CD4-positive, alpha-beta T cell treated with Interleukin-6 at 100 ng/mL for 8 hours (primary cell): ENCODE measurements at places on chromosomes 13 and 19.

DNA sequence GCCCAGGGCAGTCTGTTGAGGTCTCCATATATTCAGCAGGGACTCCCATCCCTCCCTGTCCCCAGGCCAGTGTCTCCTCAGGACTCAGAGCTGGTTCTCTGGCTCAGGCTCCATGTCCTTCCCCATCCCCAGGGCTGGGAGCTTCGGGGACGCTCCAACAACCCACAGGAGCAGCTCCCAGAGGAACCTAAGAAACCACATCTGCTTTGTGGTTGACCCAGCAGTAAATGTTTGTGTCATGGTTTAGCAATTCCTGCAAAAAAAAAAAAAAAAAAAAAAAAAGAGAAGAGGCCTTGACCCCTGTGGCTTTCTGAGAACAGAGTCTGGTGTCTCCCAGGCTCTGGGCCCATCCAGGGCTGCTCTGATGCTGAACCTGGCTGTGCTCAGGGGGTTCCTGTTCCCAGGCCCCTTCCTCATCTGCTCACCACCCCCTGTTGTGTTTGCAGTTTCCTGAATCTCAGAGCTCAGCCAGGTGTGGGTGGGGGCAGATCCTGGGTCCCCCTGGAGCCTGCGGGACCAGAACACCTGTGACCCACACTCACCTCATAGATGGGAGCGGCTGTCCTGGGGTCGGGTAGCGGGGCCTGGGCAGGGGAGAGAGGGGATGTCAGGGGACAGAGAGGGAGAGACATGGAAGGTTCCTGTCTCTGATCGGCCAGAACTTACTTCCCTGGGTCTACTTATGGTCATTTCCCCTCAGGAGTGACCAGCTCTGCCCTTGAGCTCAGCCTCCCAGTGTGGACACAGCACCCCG, 25.2 kb upstream of the CEACAM1 start:
- no peak for DNase-seq

GRCh38 chr13:44622708-44623107, 46.6 kb upstream of the TSC22D1 start:
- DNase-seq = no peak

DNA sequence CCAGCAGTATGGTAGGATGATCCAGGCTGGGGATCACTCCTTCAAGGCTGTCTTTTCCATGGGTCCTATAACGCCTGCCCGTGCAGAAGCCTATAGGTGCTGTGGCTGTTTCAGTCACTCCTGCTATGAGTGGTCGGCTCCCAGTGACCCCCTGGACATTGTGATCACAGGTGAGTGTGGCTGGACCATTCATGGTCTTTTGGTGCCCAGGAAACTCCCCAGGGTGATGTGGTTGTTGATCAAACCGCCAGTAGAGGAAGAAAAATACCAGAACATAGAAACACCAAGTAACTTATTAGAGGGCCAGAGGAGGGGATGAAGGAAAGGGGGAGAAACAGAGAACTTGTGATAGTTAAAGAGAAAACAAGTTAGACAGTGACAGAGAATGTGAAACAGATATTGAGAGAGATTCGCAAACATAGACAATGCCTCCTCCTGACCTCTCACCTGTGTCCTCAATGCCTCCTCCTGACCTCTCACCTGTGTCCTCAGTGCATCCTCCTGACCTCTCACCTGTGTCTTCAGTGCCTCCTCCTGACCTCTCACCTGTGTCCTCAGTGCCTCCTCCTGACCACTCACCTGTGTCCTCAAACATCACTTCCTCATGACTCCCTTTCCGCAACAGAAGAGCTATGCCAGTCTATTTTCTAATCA, 19.4 kb downstream of the LAIR2 start:
- no peak for DNase-seq

- DNase-seq = no peak
These were observed 6.0 kb downstream of the EEF2 start for GRCh38 chr19:3979289-3979673.

DNA sequence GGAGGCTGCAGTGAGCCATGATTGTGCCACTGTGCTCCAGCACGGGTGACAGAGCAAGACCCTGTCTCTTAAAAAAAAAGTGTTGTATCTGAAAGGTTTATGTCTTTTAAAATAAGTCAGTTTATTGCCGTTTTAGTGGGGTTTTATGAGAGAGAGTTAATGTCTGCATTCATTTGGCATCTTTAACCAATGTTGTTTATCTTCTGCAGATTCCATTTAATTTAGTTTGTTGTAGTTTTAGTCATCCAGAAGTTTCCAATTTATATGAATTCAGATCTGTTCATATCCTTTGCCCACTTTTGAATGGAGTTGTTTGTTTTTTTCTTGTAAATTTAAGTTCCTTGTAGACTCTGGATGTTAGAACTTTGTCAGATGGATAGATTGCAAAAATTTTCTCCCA, 36.7 kb upstream of the LPAR6 start:
- DNase-seq = no peak

DNA sequence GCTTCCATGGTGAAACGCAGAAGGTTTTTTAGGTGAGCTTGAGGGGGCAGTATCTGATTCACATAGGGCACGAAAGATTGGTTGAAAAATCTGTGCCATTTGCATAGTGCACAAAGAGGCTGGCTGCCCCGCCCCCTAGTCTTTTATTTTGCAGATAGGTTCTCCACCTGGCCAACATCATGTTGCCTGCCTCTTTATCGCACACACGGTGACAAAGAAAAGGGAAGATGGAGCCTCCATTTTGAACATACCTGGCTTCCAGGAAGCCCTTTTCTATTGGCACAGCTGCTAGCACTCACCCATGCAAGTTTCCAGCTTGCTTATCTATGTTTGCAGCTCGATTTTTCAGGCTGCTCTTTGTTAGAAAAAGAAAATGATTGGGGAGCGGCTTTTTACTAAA, 316.2 kb upstream of the KLHL1 start:
- no peak for DNase-seq

DNA sequence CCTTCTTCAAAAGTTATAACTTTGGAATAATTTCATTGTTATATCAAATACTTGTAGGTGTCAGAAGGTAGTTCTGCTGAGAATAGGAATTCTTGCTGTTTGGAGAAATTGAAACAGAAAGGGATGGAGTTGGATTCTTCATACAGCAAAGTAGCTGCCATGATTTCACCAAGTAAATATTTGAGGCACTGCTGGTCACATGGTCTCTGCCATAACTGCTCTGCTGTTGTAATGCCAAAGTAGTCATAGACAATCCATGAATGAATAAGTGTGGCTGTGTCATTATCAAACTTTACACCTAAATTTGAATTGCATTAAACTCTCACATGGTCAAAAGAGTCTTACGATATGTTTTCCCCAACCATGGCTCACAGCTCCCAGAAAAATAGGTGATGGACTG, 308.6 kb downstream of the GPC6 start:
- no peak for DNase-seq

DNA sequence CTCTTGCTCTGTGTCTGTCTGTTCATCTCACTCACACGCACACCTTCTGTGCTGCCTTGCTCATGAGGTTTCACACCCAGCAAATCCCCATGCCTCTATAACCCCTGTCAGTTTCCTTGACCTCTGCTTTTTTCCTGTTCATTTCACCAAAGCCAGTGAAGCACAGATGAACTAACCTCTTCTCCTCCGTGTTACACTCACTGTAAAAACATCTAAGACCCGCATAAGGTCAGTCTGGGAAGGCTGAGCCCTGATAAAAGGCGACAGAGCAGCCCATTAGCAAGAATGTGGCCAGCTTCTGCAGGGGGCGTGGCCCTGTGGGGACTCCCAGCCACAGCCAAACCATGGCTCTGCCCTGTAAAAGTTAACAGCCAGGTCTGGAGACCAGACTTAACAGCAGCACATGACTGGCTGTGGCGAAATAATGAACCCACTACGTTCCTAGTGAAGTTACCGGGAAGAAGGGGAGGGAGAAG, 42.8 kb upstream of the NPAS1 start:
- no peak for DNase-seq

DNA sequence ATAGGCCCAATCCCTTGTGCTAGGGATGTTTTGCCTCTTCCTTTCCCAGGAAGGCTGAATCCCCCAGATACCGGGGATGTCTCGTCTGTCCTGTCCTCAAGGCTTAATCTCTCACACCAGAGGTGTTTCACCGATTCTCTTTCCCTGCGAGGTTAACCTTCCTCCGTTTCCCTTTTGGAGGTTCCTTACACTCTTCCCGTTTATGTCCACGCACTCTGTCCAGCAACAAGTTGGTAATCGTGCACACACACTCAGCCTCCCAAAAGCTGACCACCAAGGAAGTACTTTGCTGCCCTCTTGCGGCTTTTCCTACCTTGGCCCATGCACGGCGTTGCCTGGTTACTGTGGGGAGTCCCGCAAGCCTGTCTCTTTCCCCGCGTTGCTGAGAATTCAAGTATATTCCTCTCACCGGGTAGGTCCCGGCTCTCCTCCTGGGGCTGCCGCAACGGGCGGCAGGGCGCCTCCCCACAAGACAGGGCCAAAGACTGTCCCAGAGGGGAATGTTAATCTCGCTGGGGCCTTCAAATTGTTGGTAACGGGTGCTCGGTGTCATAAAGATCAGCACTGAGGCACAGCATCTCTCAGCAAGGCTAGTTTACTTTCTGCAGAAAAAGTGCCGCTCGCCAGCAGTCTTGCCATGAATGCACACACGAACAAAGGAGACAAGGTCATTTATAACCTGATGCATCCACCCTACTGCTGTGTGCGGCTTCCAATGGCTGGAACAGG, 36.7 kb upstream of the CD177 start:
- DNase-seq = no peak

DNA sequence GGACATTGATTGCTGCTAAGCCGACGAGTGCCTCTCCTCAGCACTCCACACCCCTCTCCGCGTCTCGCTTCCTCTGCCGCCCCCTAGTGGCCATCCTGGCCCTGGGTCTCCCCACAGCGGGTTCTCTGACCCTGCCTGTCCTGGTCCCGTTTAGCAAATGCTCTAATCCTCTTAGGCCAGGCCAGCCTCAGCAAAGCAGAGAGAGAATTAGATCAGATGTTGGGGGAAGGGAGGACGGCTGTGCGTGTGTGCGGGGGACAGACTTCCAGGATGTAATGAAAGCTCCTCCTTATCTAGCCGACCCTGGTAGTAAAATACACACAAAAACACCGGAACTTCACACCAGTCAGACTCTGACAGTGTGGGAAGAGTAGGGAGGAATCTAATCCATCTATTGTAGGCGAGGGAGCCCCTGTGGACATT, 4.5 kb downstream of the TPRX2 start:
- peak; percentile 72 for DNase-seq

DNA sequence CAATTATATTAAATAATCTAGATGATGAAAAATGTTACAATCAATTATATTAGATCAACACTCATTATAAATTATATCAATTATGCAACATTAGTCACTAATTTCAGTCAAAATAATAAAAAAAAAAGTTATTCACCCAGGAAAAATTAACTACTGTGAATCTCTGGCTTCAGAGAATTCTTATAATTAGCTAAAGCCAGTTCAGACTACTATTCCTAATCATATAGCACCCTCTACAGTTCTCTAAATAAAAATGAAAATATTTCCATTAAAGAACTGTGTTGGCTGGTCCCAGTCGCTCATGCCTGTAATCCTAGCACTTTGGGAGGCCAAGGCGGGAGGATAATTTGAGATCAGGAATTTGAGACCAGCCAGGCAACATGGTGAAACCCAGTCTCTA, 33.0 kb downstream of the XPO4 start:
- DNase-seq = no peak

GRCh38 chr19:13153569-13154240, 3.5 kb downstream of the IER2 start:
- DNase-seq = peak; percentile 14

DNA sequence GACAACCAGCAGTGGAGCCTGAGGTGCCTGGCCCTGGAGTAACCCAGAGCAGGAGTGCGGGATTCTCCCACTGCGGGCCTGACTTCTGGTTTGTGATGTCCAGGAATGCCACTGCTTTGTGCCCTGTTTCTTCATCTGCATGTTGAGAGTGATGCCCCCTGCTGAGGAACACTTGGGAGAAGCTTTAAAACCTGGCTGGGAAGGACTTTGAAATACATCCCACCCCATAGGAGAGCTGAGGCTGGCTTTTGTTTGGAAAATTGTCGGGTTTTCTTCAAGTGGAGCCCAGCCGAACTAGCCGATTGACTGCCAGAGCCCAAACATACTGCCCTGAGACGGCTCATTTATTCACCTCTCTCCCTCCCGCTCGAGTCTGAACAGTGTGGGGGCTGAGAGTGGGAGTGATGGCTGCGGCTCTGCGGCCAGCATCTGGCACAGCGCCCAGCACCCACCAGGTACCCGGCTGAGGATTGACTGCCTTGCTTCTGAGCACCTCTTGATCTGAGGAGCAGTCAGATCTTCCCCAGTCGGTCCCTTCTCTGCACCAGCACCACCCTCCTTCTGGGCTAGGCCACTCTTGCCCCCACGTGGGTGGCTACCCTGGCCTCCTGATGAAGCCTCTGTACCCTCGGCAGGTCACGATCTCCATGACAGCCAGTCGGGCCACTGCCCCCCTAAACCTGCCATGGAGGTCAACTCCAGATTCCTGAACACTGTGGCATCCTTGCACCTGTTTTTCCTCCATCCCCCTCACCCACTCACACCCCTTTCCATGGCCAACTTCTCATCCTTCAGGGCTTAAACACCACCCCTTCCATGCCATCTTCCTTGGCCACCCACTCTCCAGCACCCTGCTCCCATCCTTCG, 148.9 kb downstream of the SIPA1L3 start:
- DNase-seq = no peak

- DNase-seq = no peak
These were observed 6.7 kb downstream of the FCGBP start for GRCh38 chr19:39927524-39928356.

DNA sequence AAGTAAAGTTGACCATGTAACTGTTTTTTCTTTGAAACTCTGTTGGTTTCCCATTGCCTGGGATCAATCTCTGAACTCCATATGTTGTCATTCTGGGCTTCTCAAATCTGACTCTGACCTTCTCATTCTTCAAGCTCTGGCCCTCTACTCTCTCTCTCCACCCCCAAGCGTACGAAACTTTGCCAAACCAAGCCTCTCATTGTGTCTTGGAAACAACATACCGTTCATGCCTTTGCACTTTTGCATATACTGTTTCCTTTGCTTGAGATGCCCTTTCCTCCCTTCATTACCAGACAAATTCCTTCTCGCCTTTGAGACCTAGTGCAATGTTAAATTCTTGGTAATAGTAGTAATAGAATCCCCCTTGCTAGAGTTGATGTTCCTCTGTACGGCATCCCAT, 113.7 kb downstream of the OLFM4 start:
- no peak for DNase-seq

DNA sequence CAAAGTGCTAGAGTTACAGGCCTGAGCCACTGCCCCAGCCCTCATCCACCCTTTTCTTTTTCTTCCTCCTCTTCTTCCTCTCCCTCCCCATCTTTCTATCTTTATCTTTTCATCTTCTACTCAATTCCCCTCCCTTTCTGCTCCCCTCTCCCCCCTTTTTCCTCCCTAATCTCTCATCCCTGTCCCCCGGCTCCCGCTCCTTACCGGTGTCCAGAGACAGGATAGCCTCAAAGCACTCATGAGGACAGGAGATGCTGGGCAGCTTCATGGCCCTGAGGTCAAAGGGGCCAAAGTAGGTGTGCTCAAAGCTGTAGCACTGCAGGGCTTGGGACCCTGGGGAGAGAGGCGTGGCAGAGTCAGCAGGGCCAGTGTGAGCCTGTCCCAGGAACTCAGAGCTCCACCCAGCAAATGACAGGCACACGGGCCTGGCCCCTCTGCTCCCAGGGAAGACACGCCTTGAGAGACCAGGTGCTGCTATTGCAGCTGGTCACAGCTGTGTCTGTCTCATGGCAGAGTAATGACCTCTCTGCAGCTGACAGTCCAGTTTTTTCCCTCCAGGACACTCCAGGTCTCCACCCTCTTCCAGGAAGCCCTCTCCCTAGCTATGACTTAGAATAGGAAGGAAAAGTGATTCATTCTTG, 2.6 kb downstream of the LYPD5 start:
- DNase-seq = no peak

- DNase-seq = no peak
These were observed 67.9 kb upstream of the ITM2B start for GRCh38 chr13:48165063-48165462.
